RWPE1 (cell line): ENCODE measurements at places on chromosomes 11 and 22.

- no peak for DNase-seq
Measured at GRCh38 chr22:46613606-46614021, 6.6 kb upstream of the GRAMD4 start.

DNA sequence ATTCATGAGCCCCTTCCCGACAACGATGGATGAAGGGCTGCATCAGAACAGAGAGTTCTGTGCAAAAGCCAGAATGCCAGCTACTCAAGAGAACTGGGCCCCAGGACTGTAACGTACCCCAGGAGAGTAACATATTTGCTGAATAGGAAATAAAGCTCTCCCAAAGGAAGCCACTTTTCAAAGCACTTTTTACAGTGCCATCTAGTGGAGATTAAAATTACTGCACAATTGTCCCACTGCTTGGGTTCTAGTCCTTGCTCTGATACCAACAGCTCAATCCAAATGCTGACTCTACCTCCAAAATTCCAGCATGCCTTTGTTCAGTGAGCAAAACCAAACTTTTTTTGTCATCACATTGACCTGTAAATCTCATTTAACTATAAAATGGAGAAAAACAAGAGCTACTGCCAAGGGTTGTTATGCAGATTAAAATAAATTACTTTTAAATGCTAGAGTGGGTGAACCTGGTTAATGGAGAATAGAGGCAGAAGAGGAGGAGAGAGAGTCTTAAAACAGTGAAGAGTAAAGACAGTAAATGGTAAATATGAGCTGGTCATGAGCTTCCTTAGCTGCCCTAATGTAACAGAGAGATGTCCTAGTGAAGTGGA, 87.6 kb upstream of the FSHB start:
- peak; percentile 17 for DNase-seq

DNA sequence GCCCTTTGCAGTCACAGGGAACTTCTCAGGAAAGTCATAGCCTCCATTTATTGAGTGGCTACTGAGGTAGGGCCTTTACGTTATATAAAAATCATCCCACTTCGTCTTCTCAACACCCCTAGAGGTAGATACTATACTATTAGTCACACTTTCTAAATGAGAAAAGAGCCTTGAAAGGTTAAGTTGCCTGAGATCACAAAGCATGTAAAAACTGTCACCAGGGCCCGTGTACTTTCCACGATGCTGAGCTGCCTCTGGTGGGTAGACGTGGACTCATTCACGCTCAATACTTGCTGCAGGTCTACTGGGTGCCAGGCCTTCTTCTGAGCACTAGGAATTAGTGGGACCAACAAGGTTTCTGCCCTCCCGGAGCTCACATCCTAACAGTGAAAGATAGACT, 16.3 kb downstream of the CHRDL2 start:
- no peak for DNase-seq

DNA sequence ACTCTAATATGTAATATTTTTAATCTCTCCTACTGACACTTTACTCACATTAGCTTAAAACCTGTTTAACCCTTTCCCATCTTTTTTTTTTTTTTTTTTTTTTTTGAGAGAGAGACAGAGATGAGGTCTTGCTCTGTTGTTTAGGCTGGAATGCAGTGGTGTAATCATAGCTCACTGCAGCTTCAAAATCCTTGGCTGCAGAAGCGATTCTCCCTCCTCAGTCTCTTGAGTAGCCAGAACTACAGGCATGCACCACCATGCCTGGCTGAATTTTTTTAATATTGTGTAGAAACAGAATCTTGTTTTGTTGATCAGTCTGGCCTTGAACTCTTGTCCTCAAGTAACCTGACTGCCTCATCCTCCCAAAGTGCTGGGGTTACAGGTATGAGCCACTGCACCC, 37.3 kb downstream of the PAMR1 start:
- no peak for DNase-seq

- no peak for DNase-seq
Measured at GRCh38 chr11:75731095-75731494, 13.5 kb downstream of the MOGAT2 start.

GRCh38 chr11:133964356-133964755, 7.6 kb upstream of the IGSF9B start:
- no peak for DNase-seq

- DNase-seq: no peak
Measured at GRCh38 chr11:43984519-43985385, 42.3 kb downstream of the C11orf96 start.

DNA sequence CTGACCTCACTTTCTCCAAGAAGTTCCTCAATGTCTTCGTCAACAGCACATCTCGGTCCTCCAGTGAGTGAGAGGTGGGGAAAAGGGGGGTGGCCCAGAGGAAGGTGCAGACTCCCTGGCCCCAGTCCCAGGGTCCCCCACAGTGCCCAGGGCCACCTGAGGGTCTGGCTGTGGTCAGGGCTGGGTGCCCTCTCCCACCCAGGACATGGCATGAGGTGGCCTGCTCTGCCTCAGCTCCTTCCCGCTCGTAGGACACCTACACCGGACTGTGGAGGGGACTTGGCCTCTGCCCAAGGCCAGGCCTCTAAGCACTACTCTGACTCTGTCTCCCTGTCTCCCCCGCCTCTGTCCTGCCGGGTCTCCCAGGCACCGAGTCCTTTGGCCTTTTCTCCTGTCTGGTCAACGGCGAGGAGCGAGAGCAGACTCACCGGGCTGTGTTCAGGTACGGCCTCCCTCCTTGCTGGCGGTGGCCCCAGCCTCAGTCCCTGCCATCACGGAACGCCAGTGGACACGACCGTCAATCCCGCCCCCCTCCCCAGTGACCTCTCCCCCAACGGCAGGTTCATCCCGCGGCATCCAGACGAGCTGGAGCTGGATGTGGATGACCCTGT, 4.5 kb downstream of the MAPK8IP2 start:
- DNase-seq: no peak

DNA sequence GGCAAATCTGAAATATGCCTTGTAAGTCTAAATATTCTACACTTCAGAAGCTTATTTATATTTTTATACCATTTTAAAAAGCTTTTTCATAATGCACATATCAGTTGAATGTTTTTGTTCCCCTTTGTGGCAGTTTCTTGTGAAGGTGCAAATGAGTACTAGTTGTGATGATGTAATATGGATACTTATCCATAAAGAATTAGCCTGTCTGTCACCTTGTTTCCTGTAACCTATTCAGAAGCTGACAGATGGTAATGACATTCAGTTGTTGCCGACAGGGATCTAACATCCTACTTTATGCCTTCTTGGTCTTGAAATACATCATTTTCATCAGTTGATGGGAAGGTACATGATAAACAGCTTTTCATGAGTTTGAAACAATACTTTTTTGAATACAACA, 2.9 kb downstream of the QSER1 start:
- DNase-seq: no peak

DNA sequence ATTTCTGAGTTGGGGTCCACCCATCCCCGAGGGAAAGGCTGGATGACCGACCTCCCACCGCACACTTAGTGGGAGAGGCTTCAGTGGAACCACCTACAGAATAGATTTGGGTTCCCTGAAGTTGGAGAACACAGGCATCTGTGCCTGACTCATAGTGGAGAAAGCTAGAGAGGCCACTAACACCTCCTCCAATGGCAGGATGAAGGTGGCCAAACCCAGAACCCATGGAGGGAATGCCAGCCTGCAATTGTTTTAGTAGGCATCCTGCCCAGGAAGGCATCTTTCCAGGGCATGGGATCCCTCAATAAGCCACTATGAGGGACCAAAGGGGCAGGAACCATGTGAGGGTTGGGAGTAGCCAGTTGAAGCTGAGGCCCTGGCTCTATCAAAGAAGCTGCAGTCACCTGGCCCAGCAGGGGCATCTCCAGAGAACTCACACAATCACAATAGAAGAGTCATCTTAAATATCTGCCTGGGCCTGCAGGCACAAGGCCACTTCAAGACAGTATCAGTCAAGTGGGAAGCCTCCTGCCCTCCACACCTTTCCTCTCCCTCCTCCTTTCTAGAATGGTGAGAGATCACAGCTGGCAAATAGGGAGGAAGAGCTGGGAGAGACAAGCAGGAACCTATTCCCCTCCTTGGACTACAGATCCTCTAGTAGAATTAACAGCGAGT, 124.1 kb upstream of the CSNK2A3 start:
- no peak for DNase-seq

GRCh38 chr11:107731941-107732688, 20.3 kb upstream of the SLN start:
- DNase-seq: no peak

- DNase-seq: no peak
Measured at GRCh38 chr11:61985869-61986268, 18.4 kb upstream of the FTH1 start.

GRCh38 chr11:5689551-5689983, at the start of gene TRIM22:
Gene TRIM22 (plus strand): TSS chr11:5689790. CDS start chr11:5696233, 6,443 bp downstream.
- peak; percentile 26 for DNase-seq

GRCh38 chr22:43478621-43479300, 66.9 kb downstream of the MPPED1 start:
- DNase-seq: no peak

- DNase-seq: no peak
Measured at GRCh38 chr11:2989551-2989950, 2.6 kb downstream of the NAP1L4 start.

DNA sequence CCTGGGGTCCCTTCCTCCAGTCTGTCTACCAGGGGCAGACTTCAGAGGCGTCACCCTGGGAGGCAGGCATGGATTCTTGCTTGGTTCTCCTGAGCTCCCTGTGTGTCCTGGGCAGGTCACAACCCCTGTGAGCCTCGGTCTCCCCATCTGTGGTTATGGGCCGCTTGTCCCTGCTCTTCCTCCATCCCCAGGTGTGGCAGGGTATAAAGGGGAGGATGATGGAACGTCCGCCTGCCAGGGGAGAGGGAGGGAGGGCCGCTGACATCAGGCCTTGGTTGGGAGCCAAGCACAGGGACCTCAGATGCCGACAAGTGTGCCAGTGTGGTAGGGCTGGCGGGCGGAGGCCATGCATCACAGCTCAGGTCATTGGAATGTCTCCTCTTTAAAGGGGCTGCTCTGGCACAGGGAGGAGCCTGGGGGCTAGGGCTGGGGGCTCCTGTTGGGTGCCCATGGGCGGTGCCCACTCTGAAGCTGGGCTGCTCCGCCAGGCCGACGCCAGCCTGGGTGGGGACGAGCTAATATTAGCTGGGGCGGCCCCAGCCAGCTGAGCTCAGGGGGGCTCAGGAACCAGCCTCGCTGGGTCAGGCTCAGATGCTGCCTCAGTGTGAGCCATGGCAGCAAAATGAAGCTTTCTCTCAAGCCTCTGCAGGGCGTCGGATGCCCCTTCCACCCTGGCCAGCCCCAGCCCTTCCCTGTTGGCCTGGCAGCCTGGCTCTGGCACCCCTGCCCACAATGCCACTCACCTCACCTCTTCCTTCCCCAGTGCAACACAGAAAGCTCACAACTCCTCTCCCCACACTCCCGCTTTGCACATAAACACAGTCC, 12.8 kb downstream of the KCNC1 start:
- DNase-seq: no peak

DNA sequence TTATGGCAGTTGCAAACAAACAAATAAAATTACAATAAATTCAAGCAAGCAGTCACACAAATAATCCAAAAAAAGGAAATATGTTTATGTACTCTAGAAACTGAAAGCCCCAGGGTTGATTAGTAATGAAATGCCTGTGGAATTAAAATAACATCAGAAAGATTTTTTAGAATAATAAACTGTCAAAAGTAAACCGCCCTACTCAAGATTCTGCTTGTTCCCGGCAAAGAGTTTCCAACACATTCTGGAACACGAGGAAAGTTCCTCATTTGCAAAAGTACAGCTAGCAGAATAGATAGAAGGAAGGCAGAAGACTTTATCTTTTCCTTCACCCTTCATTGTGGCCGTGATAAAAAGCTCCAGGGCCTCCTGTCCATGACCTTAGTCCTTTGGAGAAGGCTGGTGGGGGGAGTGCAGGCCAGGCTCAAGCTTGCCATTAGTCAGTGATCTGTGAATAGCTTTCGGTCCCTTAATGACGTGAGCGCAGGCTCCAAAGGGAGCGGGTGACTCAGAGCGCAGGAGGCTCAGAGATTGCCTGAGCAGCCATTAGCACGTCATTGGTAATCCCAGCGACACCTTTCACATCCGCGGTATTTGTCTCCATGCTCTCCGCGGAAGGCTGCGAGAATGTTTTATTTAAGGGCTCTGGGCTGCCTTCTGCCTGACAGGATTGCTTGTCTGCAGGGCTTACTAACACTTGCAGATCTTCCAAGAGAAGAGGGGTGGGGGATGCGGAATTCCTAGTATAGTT, 458.3 kb downstream of the METTL15 start:
- DNase-seq: peak; percentile 73

- no peak for DNase-seq
Measured at GRCh38 chr11:130726234-130727037, 189.8 kb downstream of the SNX19 start.

GRCh38 chr11:849104-849824, 6.6 kb downstream of the TSPAN4 start:
- no peak for DNase-seq

GRCh38 chr11:10659339-10660216, 34.0 kb downstream of the IRAG1 start:
- DNase-seq: peak; percentile 45

- DNase-seq: no peak
Measured at GRCh38 chr22:50202130-50202666, 1.4 kb downstream of the SELENOO start.

DNA sequence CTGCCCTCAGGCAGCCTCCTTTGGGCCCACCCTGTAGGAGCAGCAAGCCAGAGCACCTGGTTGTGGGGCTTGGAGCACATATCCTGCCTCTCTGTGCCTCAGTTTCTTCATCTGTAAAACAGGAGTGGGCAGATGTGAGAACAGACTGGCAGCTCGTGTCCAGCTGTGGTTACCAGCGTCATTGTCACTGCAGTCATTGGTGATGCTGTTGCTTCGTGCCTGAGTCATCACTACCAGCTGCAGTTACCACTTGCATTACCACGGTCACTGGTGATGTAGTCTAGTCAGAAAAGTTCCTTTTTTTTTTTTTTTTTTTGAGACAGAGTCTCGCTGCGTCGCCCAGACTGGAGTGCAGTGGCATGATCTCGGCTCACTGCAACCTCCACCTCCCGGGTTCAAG, 20.4 kb downstream of the RSPH14 start:
- DNase-seq: no peak

DNA sequence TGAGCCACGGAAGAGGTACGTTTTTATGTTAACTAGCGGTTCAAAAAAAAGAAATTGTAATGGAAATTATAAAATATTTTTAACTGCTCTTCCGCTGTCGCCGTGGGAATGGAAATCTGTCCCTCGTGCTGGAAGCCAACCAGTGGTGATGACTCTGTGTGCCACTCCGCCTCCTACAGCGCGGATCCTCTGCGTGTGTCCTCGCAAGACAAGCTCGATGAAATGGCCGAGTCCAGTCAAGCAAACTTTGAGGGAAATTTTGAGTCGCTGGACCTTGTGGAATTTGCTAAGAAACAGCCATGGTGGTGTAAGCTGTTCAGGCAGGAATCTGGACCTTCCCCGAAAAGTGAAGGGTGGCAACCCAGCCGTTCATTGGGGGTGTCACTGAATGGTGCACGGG, 2.9 kb upstream of the CBX7 start:
- DNase-seq: no peak

- DNase-seq: no peak
Measured at GRCh38 chr11:63491240-63491587, 247 bp upstream of the PLAAT5 start.
